ENCODE measurements at places on chromosomes 13 and 19. TPM values are rescaled to one million over a fixed set of nuclear protein-coding genes. Genes with fewer than 3 reads are reported as not detected.

PIAS4 gene
- total RNA-seq: 48.1 TPM

CEACAM21 gene
- total RNA-seq: 4.3 TPM

PBX4 gene
- total RNA-seq: 3.1 TPM

C19orf67 gene
- total RNA-seq: not detected

RGS9BP gene
- total RNA-seq: 0.13 TPM

DNA sequence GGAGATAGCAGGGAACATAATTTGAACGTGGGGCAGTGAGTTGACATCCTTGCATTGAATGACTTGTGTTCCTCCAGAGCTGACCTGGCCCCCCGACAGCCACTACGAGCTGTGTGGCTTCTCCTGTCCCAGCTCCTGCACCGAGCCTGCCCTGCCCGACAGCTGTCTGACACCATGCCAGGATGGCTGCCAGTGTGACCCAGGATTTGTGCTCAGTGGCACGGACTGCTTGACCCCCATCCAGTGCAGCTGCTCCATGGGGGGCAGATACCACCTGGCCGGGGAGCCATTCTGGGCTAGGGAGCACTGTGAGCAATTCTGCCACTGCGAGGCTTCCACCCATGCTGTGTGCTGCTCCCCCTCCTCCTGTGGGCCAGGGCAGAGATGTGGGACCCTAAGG is 29.2 kb upstream of the FXYD3 start:
- no peak for DNase-seq

DNA sequence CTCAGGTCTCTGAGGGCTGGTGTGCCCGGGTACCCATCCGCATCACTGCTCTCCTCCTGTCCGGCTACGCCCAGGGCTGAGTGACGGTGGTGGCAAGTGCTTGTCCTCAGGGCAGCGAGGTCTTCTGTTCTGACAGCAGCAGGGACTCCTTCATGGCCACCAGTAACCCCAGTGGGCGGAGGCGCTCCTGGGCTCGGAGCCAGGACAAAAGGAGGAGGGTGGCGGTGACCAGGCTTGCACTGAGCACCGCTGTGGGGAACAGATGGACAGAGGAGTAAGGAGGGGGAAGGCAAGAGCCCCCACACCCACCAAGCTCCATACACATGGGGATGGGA is 5.8 kb downstream of the CD320 start:
- DNase-seq: no peak

DNA sequence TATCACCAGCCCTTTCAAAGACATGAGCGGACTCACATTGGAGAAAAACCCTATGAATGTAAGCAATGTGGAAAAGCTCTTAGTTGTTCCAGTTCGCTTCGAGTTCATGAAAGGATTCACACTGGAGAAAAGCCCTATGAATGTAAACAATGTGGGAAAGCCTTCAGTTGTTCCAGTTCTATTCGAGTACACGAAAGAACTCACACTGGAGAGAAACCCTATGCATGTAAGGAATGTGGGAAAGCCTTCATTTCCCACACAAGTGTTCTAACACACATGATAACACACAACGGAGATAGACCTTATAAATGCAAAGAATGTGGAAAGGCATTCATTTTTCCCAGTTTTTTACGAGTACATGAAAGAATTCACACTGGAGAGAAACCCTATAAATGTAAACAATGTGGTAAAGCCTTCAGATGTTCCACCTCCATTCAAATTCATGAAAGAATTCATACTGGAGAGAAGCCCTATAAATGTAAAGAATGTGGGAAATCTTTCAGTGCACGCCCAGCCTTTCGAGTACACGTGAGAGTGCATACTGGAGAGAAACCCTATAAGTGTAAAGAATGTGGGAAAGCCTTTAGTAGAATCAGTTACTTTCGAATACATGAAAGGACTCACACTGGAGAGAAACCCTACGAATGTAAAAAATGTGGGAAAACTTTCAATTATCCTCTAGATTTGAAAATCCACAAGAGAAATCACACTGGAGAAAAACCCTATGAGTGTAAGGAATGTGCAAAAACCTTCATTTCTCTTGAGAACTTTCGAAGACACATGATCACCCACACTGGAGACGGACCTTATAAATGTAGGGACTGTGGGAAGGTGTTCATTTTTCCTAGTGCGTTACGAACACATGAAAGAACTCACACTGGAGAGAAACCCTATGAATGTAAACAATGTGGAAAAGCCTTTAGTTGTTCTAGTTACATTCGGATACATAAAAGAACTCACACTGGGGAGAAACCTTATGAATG is 17.6 kb downstream of the ZNF791 start:
- DNase-seq: no peak

GRCh38 chr13:27605610-27606200 is 14.6 kb downstream of the LNX2 start:
- DNase-seq: no peak

GRCh38 chr19:14748601-14749000 is 29.8 kb downstream of the ADGRE2 start:
- no peak for DNase-seq

DNA sequence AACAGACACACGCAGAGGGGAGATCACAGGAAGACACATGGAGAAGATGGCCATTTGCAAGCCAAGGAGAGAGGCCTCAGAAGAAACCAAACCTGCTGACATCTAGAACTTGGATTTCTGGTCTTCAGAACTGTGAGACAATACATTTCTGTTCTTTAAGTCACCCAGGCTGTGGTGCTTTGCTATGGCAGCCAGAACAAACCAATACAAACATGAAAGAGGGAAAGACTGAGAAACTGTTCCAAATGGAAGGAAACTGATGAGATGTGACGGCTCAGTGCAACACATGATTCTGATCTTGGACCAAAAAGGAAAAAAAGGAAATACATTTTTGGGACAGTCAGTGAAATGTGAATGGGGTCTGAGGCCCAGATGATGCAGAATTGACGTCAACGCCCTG is 30.2 kb upstream of the SACS start:
- no peak for DNase-seq

GRCh38 chr13:47917022-47917574 is 84.0 kb downstream of the SUCLA2 start:
- DNase-seq: peak; percentile 44
